CD4-positive, alpha-beta T cell (primary cell): ENCODE measurements at places on chromosomes 1 and 21. TPM values are rescaled to one million over a fixed set of nuclear protein-coding genes. Genes with fewer than 3 reads are reported as not detected.

- DNase-seq = no peak
- H3K36me3 ChIP-seq = no peaks in the 10 kb centered on the region
- H3K27me3 ChIP-seq = no peaks in the 10 kb centered on the region
- no peak overlapping the region for H3K27ac ChIP-seq
Measured at GRCh38 chr1:240649733-240650721, 38.1 kb upstream of the GREM2 start.

GRCh38 chr1:239586128-239586527 is 199.8 kb downstream of the CHRM3 start:
- H3K36me3 ChIP-seq = no peaks in the 10 kb centered on the region
- no peak for DNase-seq
- no peaks in the 10 kb centered on the region for H3K27me3 ChIP-seq
- peaks cover 4% of the 10 kb centered on the region for H3K4me1 ChIP-seq
- no peak overlapping the region for H3K27ac ChIP-seq
- H3K4me3 ChIP-seq = no peak overlapping the region

GRCh38 chr1:27203946-27204345 is 30.5 kb upstream of the WDTC1 start:
- no peaks in the 10 kb centered on the region for H3K4me1 ChIP-seq
- no peaks in the 10 kb centered on the region for H3K36me3 ChIP-seq
- DNase-seq = no peak
- H3K4me3 ChIP-seq = no peak overlapping the region
- H3K27me3 ChIP-seq = no peaks in the 10 kb centered on the region
- H3K27ac ChIP-seq = no peak overlapping the region

GRCh38 chr1:164699815-164700491 is 141.0 kb downstream of the PBX1 start:
- H3K4me1 ChIP-seq = no peaks in the 10 kb centered on the region
- H3K27me3 ChIP-seq = no peaks in the 10 kb centered on the region
- H3K36me3 ChIP-seq = no peaks in the 10 kb centered on the region
- no peak overlapping the region for H3K27ac ChIP-seq
- no peak overlapping the region for H3K4me3 ChIP-seq

MED8 gene
- 14.8 TPM for total RNA-seq

PDIK1L gene
- total RNA-seq = 9.9 TPM
